ENCODE measurements at places on chromosomes 5 and 9.

- DNase-seq = no peak
Measured at GRCh38 chr9:22060831-22061383, 51.8 kb upstream of the CDKN2B start.

- no peak for DNase-seq
Measured at GRCh38 chr9:111195766-111196165, 134.3 kb downstream of the OR2K2 start.

DNA sequence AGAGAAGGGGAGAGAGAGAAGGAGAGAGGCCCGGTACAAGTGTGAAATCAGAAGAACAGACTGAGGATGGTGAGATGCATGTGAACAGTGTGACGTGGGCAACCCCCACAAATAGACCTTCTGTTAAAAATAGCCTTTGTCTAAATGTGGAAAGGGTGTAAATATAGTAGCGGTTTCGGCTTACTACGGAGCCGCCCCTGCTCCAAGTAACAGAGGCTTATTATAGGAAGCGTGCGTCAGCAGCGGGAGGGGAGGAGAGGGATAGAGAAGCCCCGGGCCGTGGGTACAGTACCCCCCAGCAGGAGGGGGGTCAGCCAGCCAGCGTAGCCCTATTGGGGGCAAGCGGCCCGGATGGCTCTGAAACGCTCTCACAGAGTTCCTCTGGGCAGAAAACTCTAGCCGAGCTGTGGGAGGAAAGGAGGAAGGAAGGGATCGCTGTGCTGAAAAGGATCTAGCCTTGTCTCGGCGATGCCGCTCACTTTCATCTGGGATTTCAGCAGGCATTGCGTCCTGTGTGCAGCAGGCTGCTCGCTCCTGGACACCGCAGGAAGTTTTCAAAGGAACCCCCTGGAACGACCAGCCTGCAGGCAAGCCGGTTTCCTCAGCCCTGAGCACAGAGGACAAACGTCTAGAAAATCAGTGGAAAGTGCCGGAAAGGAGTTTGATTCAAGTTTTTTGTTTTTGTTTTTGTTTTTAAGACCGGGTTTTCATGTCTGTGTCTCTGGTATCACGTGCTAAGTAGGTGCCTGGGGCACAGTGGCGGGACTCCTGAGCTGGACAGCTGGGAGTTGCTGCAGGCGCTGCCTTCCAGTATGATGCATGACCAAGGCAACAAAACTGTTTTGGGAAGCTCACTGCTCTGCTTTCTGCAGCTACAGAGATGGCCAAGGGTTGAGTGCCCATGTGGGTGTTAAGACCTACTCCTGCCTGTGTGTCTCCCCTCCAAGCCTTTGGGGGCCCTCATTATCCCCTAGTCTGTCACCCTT, 146.6 kb downstream of the SEC61B start:
- no peak for DNase-seq

DNA sequence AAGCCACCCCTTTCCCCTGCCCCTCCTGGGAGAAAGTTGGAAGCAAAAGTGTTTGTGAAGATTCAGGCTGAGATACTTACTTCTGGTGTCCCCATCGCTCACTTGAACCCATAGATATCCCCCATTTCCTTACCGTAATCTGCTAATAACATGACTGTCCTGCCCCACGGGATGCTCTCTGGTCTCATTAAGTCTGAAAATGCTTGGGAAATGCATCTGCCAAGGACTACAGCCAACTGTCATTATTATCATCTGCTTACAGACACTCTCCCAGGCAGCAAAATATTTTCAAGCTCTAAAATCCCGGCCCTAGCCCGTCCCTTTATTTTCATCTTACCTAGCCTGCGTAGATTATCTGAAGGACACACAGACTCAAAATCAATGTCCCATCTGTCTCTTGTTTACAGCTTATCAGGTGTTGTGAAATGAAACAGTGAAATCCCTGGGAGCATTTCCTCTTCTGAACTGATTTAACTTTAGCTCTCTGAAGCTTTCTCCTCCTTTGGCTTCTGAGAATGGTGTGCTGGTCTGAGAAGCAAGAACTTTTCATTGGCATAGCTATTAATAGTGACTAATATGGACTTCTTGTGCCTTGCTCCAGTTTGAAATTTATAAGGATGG, 126.9 kb upstream of the OSMR start:
- no peak for DNase-seq

DNA sequence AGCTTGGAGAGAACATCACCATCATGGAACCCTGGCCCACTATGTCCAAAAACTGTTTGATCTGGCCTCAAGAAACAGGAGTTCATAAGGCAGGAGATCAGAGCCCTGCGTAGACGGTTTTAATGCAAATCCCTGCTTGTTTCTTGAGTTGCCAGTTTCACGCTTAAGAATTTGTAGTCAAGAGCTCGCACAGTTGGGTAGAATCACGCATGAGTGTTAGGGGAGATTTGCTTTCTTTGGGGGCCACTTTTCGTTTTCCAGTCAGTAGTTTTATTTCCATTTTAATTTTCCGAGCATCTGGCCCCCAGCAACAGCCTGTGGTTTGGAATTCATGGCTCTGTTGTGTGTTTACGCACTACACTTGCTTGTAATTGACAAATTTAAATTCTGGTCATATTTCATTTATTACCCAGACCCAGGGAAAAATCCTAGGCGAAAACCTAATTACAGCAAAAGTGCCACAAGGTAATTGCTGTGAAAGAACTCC, 6.6 kb upstream of the C5orf58 start:
- DNase-seq = no peak

DNA sequence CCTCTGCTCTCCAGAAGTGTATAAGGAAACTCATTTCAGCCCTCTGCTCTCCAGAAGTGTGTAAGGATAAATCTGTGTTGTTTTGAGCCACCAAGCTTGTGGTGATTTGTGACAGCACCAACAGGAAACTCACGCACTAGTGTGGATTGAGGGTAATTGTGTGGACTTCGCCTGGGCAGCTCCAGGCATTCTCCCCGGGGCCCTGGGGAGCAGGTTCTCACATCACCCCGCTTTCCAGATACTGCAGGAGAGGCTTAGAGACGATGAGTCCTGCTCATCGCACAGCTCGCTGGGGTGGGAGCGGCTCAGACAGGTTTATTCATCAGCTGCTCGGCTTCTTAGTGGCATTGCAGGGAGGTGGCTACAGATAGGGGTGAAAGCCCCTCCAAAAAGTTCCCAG, 38.4 kb upstream of the RNF130 start:
- no peak for DNase-seq

DNA sequence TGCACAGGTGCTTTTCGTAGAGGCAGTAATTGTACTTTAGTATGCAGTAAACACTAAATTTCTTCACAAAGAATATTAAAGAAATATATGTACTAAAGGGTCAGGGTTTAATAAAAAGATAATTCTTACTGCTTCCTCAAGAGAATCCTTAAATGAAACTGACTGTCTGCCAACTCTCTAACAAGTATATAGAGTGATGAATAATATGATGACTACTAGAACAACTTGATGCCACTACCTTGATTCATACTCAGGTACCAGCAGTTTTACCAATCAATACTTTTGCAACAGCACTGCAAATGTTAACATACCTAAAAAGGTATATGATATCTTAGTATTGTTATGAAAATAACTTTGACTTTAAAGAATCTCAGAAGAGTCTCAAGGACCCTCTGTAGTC, 3.8 kb downstream of the YIPF5 start:
- DNase-seq = no peak

DNA sequence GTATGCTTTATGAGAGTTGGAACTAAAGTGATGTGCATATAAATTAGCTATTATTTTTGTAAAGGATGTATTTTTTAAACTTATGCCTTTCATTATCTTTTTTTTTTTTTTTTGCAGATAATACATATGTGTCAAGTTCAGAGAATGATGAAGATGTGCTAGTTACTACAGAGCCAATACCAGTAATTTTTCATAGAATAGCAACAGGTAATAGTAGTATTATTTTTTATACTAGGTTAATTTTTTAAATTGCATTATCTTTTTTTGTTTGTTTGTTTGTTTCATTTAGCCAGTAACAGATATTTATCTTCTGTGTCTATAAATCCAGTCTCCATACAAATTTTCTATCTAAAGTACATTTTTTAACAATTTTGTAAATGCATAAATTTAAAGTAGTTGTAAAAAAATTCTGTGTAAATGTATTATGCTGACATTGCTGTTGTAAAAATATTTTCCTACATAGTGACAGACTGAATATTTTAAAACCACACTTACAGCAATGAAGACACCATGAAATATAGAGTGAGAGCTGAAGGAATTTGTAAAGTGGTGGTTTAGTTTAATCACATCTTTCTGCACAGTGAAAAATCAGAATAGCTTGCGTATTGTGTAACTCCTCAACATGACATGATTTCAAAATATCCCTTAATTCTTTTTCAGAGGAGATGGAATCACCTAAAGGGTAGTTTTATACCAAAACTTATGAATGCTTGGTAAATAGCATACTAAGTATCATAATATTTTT, 93.3 kb downstream of the PARP8 start:
- no peak for DNase-seq

- DNase-seq = no peak
Measured at GRCh38 chr9:97059626-97060025, 20.7 kb upstream of the CTSV start.

GRCh38 chr5:59416026-59416425, 477.5 kb downstream of the PDE4D start:
- no peak for DNase-seq

DNA sequence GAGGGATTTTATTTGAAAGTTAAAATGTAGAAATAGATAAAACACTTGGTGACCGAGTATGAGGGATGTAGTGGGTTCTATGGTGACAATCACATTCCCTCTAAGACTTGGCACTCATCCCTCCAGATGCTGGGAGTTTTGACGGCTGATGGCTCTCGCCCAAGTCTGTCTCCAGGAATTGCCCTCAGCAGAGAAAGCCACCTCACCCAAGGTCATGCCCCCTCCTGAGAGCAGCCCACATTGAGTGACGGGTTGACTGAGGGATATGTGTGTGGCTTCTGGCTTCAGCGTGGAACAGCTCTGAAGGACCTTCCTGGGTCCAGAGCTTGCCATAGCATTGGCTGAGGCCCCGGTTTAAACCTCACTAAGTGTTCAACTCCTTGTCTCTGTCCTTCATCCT, 19.4 kb downstream of the CAVIN4 start:
- DNase-seq = no peak

GRCh38 chr9:32899181-32899580, 102.2 kb downstream of the APTX start:
- DNase-seq = no peak

GRCh38 chr5:157857816-157858526, 974 bp downstream of the CLINT1 start:
- no peak for DNase-seq

GRCh38 chr9:38439291-38439915, 15.1 kb upstream of the IGFBPL1 start:
- DNase-seq = no peak

GRCh38 chr5:80191991-80192398, 63.9 kb downstream of the SERINC5 start:
- no peak for DNase-seq

- DNase-seq = no peak
Measured at GRCh38 chr9:4059437-4059836, 240.4 kb downstream of the GLIS3 start.

DNA sequence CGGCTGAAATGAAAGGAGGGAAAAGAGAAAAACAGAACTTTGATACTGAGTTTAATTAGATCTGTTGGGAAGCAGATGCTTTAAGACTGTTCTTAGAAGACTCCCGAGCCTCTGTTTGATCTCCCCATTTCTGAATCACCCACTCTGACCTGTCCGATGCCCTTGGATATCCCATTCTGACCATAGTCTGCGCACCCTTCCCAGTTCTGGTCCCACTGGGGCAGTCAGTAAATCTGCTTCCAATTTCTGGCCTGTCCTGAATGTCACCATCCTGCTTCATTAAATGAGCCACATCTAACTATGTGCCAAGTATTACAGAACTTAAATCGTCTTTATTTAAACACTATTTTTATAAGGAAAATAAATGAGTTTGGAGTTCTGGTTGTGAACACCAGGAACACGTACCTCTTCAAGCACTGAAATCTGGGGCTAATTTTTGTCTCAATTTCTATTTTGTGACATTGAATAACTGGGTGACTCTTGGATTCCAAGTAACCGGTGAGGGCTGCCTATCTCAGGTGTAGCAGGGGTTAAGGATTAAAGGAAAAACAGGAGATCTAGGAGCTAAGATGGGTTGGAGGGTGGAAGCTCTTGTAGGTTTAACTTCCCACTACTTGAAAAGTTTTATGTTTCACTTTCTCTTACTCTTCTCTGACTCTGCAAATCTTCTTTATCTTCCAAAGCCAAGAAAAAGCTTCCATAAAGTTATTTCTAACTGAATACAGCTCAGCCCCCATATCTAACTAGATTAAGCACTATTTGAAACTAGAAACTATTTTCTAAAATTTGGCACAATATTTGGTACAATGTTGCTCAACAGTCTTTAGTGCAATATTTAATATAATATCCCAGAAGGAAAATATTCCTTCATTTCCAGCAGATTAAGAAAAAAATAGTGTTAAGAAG, 40.1 kb downstream of the ALDH1A1 start:
- DNase-seq = no peak

DNA sequence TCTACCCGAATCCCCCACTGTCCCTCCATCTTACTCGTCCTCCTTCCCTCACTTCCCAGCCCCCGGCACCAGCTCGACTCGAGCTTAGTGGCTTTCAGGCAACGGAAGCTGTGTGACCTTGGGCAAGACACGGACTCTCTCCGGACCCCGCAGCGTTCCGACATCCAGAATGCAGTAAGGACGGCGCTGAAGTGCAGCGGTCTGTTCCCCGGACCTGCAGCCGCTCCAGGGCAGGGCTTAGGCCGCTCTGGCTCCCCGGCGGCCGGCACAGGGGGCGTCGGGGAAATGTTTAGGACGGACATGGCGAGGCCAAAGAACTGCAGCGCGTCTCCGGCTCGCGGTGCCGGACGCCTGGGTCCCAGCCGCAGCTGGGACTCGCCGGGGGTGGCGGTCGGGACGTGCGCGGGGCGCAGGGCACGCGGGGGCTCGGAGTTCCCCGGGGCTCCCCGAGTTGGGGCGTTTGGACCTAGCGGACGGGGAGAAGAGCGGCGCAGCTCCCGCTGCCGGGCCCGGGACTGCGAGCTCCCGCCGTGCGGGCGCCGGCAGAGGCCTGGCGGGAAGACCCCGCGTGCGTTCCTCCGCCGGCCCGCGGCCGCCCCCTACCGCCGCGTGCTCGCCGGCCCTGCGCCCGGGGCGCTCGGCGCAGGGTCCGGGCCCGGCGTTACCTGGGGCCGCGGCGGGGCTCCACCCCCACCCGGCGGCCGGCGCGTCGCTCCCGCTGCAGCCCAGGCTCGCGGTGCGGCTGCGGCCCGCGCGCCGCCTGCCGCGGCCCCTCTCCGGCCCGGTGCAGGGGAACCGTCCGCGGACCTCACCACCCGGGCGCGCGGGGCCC, 5.6 kb upstream of the RNF44 start:
- DNase-seq = no peak

- no peak for DNase-seq
Measured at GRCh38 chr9:108536836-108537601, 318.8 kb downstream of the ACTL7B start.

DNA sequence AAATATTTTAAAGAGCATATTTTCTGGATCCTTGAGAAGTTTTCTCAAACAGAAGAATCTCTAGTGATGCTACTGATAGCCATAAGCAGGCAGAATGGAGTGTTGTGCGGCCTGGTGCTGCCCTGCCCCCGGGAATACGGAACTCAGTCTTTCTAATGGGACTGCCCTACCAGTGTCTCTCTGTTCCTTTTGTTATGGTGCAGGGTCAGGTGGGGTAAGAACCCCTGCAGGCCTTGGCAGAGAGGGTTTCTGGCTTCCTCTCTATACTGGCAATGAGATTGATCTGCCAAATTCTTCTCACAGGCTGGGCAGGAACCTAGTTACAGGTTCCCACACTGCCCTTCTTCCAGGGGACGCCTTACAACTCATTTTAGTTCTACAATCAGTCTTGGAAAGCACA, 2.6 kb downstream of the IL5 start:
- no peak for DNase-seq

GRCh38 chr9:136314056-136314416, 10.1 kb upstream of the CCDC187 start:
- DNase-seq = no peak

- peak; percentile 5 for DNase-seq
Measured at GRCh38 chr5:116068028-116068632, 16.7 kb upstream of the COMMD10 start.
